Ascending aorta (tissue), 2 donors: ENCODE measurements at places on chromosomes 12 and 14.

DNA sequence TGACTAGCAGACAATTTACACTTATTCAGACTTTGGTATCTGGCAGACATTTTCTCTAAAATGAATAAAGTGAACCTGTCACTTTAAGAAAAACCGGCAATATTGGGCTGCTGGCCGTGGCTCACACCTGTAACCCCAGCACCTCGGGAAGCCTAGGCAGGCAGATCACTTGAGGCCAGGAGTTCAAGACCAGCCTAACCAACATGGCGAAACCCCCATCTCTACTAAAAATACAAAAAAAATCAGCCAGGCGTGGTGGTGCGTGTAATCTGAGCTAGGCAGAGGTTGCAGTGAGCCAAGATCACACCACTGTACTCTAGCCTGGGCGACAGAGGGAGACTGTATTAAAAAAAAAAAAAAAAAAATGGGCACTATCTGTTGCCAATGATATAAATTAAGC, 11.5 kb downstream of the DUSP16 start:
- H3K4me1 ChIP-seq: no peaks in the 10 kb centered on the region
- no peaks in the 10 kb centered on the region for H3K27me3 ChIP-seq
- H3K4me3 ChIP-seq: no peak overlapping the region
- no peak for DNase-seq
- H3K27ac ChIP-seq: no peak overlapping the region
- no peaks in the 10 kb centered on the region for H3K36me3 ChIP-seq

DNA sequence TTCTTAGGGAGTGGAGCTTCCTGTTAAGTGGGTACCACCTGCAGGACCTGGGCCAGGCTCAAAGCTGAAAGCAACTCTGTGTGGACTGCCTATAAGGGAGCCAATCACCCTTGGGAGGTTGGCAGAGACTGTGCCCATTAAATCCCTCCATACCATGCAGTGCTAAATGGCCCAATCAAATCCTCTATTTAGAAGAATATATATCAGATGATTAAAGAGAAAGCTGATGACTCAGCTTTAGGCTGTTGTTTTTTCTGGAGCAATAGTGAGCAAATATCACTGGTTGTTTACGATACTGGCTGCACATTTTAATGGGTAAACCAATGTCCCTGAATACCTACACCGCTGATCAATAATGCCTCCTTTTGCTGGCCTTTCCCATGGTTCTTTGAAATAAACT, 101.3 kb downstream of the TMX1 start:
- no peaks in the 10 kb centered on the region for H3K36me3 ChIP-seq
- H3K27me3 ChIP-seq: no peaks in the 10 kb centered on the region
- no peaks in the 10 kb centered on the region for H3K4me1 ChIP-seq
- DNase-seq: no peak
- no peak overlapping the region for H3K4me3 ChIP-seq

GRCh38 chr12:32161058-32161457, 54.4 kb downstream of the BICD1 start:
- H3K4me3 ChIP-seq: no peak overlapping the region
- no peaks in the 10 kb centered on the region for H3K4me1 ChIP-seq
- no peaks in the 10 kb centered on the region for H3K36me3 ChIP-seq
- no peak overlapping the region for H3K27ac ChIP-seq
- no peak for DNase-seq

DNA sequence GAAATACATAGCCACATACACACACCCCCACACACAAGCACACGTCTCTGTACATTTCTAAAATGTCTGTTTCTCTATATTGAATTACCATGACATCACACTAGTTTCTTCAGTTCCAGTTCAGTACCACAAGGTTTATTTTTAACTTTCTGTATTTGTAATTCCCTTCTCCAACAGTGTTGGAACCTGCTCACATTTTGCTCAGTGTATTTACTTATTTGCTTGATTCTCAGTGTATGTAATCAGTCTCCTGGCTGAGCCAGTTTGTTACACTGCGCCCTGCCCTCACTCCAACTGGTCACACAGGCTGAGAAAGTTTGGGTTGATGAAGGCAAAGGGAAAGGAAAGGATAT, 67.1 kb downstream of the MON2 start:
- no peaks in the 10 kb centered on the region for H3K27me3 ChIP-seq
- peak overlapping the region; percentile 47 for H3K27ac ChIP-seq
- no peaks in the 10 kb centered on the region for H3K36me3 ChIP-seq
- DNase-seq: no peak
- peaks cover 12% of the 10 kb centered on the region for H3K4me1 ChIP-seq

- H3K27me3 ChIP-seq: no peaks in the 10 kb centered on the region
- H3K36me3 ChIP-seq: peaks cover 39% of the 10 kb centered on the region
- H3K27ac ChIP-seq: no peak overlapping the region
- no peak overlapping the region for H3K4me3 ChIP-seq
- DNase-seq: no peak
- H3K4me1 ChIP-seq: peaks cover 15% of the 10 kb centered on the region
Measured at GRCh38 chr12:120102189-120103043, 14.1 kb downstream of the RAB35 start.

DNA sequence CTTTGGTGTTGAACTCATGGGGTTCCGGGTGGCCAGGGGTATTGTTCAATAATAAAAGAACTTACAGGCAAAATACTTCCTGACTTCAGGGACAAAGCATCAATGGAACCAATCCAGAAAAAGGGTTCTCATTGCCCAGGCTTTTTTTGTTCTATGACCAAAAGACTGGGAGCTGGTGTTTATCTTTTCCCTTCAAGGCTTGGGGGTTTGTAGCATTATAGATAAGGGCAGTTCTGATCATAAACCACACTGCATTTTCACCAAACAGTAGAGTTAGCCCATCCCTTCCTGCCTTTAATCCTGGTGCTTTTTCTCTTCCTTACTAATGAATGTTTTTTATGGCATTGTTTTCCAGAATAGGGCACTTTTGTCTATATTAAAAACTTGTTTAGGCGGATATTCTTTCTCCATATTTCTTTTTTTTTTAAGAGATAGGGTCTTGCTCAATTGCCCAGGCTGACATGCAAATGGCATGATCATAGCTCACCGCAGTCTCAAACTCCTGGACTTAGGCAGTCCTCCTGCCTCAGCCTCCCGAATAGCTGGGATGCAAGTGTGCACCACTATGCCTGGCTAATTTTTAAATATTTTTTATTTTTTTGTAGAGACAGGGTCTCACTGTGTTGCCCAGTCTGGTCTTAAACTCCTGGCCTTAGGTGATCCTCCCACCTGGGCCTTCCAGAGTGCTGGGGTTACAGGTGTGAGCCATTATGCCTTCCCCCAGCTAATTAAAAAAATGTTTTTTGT, 9.7 kb downstream of the FUT8 start:
- H3K27me3 ChIP-seq: no peaks in the 10 kb centered on the region
- no peaks in the 10 kb centered on the region for H3K4me1 ChIP-seq
- no peak for DNase-seq

DNA sequence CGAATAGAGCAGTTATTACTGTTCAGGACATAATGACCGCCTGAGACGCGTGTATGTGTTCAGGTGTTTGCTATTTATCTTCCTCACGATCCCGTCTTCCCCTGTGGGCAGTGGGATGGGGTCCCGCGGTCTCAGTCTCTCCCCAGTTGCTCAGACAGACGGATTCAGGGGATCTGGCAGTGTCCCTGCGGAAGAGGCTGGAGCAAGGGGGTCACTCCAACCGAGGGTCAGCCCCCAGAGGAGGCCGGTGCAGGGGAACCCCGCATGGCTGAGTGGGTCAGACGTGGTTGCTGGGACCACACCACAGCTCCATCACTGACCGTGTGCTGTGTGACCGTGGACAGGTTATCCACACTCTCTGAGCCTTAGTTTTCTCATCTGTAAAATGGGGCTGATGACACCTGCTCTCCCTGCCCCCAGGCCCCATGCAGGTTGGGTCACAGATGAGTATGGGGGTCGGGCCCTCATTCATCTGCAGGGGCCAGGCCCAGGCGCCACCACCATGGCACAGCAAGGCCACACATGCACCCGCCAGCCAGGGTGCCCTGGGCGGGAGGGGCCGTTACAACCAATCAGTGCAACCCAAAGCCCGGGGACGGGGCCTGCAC, 5.2 kb downstream of the MMP17 start:
- no peak overlapping the region for H3K4me3 ChIP-seq
- no peaks in the 10 kb centered on the region for H3K36me3 ChIP-seq
- peaks cover 29% of the 10 kb centered on the region for H3K27me3 ChIP-seq
- no peak overlapping the region for H3K27ac ChIP-seq
- no peak for DNase-seq
- peaks cover 19% of the 10 kb centered on the region for H3K4me1 ChIP-seq

DNA sequence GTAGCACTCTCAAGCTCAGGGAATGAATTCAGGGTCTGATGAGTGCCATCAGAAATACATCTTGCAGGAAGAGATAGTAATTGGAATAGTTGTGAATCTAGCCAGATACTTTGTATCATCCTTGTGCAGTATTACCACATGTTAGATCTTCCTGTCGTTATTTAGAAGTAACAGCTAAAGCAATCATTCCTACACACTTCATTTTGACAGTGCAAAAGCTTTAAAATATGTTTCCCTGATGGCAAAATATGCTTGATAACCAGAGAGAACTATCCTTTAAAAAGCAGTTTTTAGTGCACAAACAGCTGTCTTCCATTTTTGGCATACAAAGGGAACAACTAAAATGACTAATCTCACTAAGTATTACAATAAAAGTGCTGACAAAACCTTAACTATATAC, 149.5 kb upstream of the SLC38A2 start:
- H3K27ac ChIP-seq: no peak overlapping the region
- no peak for DNase-seq
- H3K4me3 ChIP-seq: no peak overlapping the region
- no peaks in the 10 kb centered on the region for H3K4me1 ChIP-seq
- no peaks in the 10 kb centered on the region for H3K36me3 ChIP-seq

GRCh38 chr14:96160076-96160912, 44.3 kb upstream of the BDKRB2 start:
- H3K27ac ChIP-seq: no peak overlapping the region
- H3K27me3 ChIP-seq: no peaks in the 10 kb centered on the region
- H3K4me1 ChIP-seq: no peaks in the 10 kb centered on the region
- H3K36me3 ChIP-seq: no peaks in the 10 kb centered on the region

GRCh38 chr14:99173086-99173485, 98.9 kb downstream of the BCL11B start:
- no peak overlapping the region for H3K27ac ChIP-seq
- no peaks in the 10 kb centered on the region for H3K27me3 ChIP-seq
- no peaks in the 10 kb centered on the region for H3K36me3 ChIP-seq

DNA sequence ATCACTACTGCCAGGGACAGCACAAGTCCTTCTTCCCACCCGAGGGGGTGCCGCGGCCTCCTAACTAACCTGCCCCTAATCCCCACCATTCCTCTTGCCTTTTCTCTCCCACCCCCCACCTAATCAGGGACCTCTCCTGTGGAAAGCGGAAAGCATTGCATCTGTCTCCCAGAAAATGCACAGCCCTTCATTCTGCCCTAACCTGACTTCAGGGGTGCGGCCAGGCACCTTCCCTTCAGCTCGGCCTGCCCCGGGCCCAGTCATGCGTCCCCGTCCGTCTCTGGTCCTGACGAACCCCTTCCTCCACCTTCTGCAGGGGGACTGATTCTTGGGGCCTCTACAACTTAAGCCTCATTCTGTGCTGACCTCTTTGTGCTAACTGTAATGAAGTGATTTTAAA, 43.9 kb upstream of the TRAF3 start:
- no peak for DNase-seq
- no peaks in the 10 kb centered on the region for H3K27me3 ChIP-seq
- H3K4me1 ChIP-seq: no peaks in the 10 kb centered on the region
- no peak overlapping the region for H3K27ac ChIP-seq

- no peak overlapping the region for H3K4me3 ChIP-seq
- no peak for DNase-seq
- H3K4me1 ChIP-seq: no peaks in the 10 kb centered on the region
- no peaks in the 10 kb centered on the region for H3K36me3 ChIP-seq
- no peak overlapping the region for H3K27ac ChIP-seq
- no peaks in the 10 kb centered on the region for H3K27me3 ChIP-seq
Measured at GRCh38 chr12:62886796-62887195, 48.2 kb downstream of the PPM1H start.

DNA sequence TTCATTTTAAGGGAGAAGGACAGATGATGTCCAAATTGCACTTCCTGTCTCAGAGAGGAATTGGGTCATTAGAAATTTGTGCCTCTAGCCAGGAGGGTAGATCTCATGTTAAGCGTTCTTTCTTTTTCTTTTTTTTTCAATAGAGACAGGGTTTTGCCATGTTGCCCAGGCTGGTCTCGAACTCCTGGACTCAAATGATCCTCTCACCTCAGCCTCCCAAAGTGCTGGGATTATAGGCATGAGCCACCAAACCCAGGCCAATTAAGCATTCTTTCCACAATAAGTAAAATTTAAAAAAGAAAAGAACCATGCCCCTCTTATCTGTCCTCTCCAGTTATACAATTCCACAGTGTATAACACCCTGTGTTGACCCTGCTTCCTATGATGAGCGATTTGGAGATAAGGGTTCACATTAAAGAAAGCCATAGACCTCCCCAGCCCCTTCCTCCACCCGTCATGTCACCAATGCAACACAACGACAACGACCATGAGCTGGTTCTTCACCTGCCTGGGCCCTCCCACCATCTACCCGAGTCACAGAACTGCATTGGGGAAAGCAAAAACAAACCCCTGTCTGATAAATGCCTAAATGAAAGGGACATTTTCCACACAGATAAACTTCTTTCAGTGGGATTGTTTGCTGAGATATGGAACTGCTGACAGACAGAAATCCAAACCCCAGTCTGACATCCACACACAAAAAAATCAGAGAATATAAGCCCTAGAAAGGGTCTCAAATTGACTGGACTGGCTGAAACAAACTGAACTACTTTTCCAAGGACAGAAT, 37.3 kb downstream of the SSH1 start:
- peaks cover 13% of the 10 kb centered on the region for H3K4me1 ChIP-seq
- no peak overlapping the region for H3K4me3 ChIP-seq
- peak overlapping the region; percentile 41 for H3K27ac ChIP-seq
- no peak for DNase-seq

DNA sequence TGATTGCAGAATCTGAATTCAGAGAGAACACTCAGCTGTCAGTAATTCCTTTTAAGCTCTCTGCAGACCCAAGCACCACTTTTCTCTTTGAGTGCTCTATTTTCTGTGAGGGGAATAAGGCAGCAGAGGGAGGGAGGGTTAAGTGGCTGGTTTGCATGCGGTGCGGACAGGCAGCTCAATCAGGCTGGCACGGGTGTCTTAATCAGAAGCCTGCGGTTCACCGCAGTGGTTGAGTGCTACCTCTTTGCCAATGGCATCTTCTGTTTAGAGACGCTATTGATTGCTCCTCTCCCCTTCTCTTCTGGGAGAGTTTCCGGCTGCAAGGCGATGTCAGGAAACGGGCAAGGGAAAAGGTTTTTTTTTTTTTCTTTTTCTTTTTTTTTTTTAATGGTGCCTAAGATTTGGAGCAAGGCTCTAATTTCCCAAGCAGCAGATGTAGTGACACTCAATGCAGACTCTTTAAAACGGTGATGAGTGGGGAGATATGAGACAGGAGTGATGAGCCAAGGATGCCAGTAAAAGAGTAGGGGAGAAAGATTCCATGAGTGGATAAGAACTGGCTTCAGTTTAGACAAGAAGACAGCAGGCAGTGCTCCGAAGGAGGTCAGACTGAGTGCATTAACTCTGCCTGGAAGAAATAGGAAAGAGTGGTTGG, 533.7 kb upstream of the SEL1L start:
- H3K4me1 ChIP-seq: no peaks in the 10 kb centered on the region
- no peak overlapping the region for H3K4me3 ChIP-seq
- H3K27me3 ChIP-seq: no peaks in the 10 kb centered on the region
- DNase-seq: no peak
- H3K36me3 ChIP-seq: no peaks in the 10 kb centered on the region
